ENCODE measurements at places on chromosomes 12 and 14. TPM values are rescaled to one million over a fixed set of nuclear protein-coding genes. Genes with fewer than 3 reads are reported as not detected.

DNA sequence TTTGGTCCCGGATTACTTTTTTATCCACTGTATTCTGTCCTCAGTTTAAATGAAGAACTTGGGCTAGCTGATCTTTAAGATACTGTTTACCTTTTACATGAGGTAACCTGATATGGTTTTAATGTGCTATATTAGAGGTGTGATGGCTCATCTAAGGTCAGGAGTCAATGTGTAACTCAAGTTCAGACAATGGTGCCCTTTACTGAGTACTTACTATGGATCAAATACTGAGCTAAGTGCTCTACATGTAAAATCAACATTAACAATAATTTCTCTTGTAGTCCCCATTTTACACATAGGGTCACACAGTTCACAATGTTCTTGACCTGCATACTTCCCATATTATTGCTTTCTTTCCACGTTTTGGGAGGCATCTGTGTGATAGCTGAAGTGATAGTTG is 79.2 kb downstream of the CEP83 start:
- no peak for DNase-seq
- H3K36me3 ChIP-seq, result peaks cover 4% of the 10 kb centered on the region
- no peak overlapping the region for H3K4me3 ChIP-seq
- H3K27me3 ChIP-seq, result no peaks in the 10 kb centered on the region
- no peaks in the 10 kb centered on the region for H3K4me1 ChIP-seq
- no peak overlapping the region for H3K27ac ChIP-seq

GRCh38 chr12:38915429-38916182 is 10.2 kb upstream of the CPNE8 start:
- DNase-seq, result no peak
- H3K4me3 ChIP-seq, result no peak overlapping the region
- no peaks in the 10 kb centered on the region for H3K27me3 ChIP-seq
- H3K4me1 ChIP-seq, result no peaks in the 10 kb centered on the region

- no peaks in the 10 kb centered on the region for H3K27me3 ChIP-seq
- H3K27ac ChIP-seq, result peak overlapping the region; percentile 71
- no peaks in the 10 kb centered on the region for H3K36me3 ChIP-seq
- H3K4me3 ChIP-seq, result no peak overlapping the region
- peak; percentile 79 for DNase-seq
- peaks cover 9% of the 10 kb centered on the region for H3K4me1 ChIP-seq
Observed at GRCh38 chr12:15274561-15274967, 47.7 kb upstream of the PTPRO start.

DNA sequence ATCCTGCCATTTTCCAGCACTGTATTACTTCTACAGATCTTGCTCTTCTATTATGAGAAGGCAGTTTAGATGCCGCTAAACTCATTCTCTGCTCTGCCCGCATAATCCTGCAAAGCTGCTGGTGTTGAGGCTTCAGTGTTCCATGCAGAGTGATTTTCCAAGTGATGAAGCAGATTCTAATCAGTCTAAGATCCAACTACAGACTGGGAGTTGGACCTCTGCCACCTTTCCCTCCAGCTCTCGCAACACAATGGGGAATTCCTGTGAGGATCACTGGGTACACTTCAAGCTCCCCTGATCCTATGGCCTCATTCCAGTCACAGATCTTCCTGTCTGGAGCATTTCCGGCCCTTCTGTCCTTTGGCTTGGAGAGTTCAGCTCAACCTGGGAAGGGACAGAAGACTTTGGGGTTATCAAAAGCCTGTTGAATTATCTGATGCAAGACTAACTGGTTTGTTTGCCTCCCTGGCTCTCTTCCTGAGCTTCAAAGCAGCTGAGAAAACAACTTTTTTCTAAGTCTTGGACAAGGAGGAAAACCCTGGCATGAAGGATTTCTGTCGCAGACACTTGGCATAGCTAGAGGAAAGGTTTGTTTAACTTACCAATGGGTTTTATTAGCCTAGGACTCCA is 333.9 kb downstream of the ZFP36L1 start:
- DNase-seq, result no peak
- H3K36me3 ChIP-seq, result no peaks in the 10 kb centered on the region
- H3K27ac ChIP-seq, result peak overlapping the region; percentile 89
- no peak overlapping the region for H3K4me3 ChIP-seq

DNA sequence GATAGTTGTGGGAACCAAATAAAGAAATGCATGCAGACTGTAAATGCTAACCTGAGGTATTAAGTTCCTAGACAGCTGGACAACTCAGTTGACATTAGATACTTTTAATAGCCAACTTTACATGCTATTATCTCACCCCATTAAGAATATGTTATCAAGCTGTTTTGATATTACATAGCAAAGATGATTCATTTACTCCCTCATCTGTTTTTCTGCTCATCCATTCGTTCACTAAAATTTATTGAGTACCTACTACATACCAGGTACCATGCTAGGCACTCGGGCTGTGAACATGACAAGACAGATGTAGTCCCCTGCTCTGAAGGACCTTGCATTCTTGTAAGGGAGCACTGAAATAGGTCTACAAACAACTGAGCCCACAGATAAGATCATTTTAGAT is 192.4 kb downstream of the DACT1 start:
- no peak overlapping the region for H3K27ac ChIP-seq
- no peaks in the 10 kb centered on the region for H3K27me3 ChIP-seq
- H3K36me3 ChIP-seq, result no peaks in the 10 kb centered on the region
- no peak for DNase-seq
- H3K4me3 ChIP-seq, result no peak overlapping the region
- H3K4me1 ChIP-seq, result no peaks in the 10 kb centered on the region

- H3K27me3 ChIP-seq, result no peaks in the 10 kb centered on the region
- DNase-seq, result no peak
- H3K36me3 ChIP-seq, result no peaks in the 10 kb centered on the region
- H3K4me3 ChIP-seq, result no peak overlapping the region
- no peaks in the 10 kb centered on the region for H3K4me1 ChIP-seq
Observed at GRCh38 chr12:615620-616019, 47.6 kb downstream of the NINJ2 start.

DNA sequence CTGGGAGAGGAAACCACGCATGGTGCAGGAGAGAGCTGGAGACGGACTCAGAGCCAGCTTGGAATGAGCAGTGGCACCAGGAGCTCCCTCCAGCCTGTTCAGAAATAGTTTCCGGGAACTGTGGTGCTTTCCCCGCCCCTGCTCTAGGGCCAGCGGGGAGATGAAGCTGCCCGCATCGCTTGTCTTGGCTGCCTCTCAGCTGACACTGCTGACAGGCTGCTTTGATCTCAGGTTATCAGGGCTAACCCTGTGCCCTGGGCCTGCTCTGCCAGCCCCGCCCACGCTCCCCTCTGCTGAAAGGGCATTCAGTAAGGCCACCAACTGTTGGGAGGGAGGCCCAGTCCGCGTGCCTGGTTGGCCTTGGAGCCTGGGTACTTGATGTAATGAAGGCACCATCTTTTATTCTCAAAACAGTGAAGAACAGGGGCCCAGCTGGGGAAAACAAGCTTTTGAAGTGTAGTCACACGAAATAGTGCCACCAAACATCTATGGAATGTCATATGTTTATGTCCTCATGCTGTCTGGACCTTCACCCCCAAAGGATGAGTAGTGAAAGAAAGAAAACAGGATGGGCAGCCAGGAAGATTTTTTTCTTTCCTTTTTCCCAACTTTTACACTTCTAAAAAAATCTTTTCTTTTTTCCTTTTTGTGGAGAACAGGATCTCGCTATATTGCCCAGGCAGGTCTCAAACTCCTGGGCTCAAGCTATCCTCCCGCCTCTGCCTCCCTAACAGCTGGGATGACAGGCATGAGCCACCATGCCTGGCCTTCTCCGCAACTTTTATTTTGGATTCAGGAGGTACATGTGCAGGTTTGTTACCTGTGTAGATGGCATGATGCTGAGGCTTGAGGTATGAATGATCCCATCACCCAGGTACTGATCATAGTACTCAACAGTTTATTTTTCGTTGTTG is 115.9 kb upstream of the TBX3 start:
- H3K36me3 ChIP-seq, result no peaks in the 10 kb centered on the region
- H3K4me1 ChIP-seq, result no peaks in the 10 kb centered on the region

DNA sequence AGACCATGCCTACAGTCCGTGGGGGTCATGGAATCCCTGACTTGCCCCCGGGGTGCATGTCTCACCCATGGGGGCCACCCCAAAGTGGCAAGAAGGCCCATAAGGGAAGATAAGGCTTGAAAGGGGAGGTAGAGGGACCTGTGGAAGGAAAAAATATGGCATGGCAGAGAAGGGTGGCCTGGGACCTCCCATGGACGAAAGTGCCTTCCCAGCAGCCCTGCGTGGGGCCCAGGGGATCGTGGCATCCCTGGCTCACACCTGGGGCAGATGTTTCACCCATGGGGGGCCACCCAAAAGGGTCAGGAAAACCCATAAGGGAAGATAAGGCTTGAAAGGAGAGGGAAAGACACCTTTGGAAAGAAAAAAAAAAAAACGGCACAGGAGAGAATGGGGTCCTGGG is 264.6 kb downstream of the ALG10 start:
- H3K36me3 ChIP-seq, result no peaks in the 10 kb centered on the region
- H3K4me1 ChIP-seq, result no peaks in the 10 kb centered on the region
- no peak overlapping the region for H3K4me3 ChIP-seq
- no peak overlapping the region for H3K27ac ChIP-seq
- DNase-seq, result no peak

- no peaks in the 10 kb centered on the region for H3K27me3 ChIP-seq
- no peaks in the 10 kb centered on the region for H3K4me1 ChIP-seq
- H3K4me3 ChIP-seq, result no peak overlapping the region
- no peak for DNase-seq
- no peaks in the 10 kb centered on the region for H3K36me3 ChIP-seq
- no peak overlapping the region for H3K27ac ChIP-seq
Observed at GRCh38 chr14:96233661-96234060, 22.3 kb upstream of the BDKRB1 start.

DNA sequence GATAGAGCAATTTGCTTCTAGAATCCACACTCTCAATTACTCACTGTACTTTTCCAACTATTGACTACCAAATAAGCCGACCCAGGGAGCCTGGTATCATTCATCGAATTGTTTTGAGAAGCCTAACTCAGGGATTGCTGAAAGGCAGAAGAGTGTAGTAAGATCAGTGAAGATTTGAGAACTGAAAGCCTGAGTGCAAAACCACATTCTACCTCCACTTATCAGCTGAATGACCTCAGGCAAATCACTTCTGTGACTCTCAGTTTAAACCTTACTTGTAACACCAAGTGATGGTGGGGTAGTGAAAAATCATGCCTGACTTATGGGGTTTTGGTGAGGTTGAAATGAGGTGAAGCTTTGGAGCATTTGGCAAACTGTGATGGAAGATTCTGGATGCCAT is 126.1 kb upstream of the MAX start:
- no peak for DNase-seq
- H3K4me3 ChIP-seq, result no peak overlapping the region
- no peaks in the 10 kb centered on the region for H3K36me3 ChIP-seq

SDR9C7 gene
- not detected for total RNA-seq

BORCS5 gene
- 3.0 TPM for total RNA-seq

Measured in ascending aorta (tissue), 2 donors.